ENCODE measurements at places on chromosomes 12 and 14.
A peak's percentile ranks its signal among the peaks of the same experiment; 100 is the strongest.

GRCh38 chr12:92495108-92495507, 207.7 kb upstream of the PLEKHG7 start:
- DNase-seq, result no peak

DNA sequence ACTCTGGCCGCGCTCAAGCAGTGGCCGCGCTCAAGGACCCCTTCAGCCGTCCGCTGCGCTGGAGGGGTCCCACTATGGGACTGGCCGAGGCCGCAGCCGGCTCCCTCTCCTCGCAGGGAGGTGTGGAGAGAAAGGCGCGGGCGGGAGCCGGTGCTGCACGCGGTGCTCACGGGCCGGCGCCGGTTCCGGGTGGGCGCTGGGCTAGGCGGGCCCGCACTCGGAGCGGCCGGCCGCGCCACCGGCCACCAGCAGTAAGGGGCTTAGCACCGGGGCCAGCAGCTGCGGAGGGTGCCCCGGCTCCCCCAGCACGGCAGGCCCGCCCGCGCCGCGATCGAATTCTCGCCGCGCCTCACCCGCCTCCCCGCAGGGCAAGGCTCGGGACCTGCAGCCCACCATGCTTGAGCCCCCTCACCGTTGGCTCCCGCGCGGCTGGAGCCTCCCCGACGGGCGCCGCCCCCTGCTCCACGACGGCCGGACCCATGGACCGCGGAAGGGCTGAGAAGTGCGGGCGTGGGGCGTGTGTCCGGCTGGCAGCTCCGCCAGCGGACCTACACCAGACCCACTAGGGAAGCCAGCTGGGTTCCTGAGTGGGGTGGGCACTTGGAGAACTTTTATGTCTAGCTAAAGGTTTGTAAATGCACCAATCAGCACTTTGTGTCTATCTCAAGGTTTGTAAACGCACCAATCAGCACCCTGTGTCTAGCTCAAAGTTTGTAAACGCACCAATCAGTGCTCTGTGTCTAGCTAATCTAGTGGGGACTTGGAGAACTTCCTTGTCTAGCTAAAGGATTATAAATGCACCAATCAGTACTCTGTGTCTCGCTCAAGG, 49.5 kb downstream of the KLHL28 start:
- no peak for DNase-seq

DNA sequence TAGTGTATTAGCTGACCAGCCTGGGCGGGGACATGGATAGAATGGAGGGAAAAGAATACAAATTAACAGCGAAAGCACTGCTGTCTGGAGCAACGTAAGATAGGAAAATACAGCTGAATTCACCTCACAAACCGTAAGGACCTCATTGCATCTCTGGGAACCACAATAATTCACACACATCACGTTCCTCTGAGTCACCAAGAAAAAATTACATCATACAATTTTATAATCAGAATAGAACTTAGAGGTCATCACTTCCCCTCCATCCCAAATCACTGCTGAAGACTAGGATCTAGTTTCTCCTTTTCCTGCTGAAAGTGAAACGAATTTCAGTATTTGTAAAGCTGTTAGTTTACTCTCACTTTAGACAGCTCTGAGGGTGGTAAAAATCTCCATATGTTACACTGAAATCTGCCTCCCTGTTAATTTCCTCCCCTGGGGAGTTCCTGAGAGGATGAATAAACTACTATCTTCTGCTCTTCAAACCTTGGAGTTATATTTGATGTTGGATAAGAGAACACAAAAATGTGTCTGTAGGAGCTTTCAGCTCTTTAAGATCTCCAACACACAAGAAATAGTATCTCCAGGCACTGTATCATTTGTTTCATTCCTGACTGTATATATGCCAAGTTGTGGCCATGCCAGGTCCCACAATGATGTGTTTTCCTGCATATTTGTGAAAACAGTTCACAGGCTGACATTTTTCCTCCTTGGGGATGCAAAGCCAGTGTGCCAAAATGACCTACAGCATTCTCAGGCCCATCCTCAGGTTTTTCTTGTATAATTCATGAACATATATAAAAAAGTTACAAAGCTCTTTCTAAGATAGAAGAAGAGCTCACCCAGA, 63.8 kb upstream of the SSTR1 start:
- DNase-seq, result peak; percentile 83

DNA sequence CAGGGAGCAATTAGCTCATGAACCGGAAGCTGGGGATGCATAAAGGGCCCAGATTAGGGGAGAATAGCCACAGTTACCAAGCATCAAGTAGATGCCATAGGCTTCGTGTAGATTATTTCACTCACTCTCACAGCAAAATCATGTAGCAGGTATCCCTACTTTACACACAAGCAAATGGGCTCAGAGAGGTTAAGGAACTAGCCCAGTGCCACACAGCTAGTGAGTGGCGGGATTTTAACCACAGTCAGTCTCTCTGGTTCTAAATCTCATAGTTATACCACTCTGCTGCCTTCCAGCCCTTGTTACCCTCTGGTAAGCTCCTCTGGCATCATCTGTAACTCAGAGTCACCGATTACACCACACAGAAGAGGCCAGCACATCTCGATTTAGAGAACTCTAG, 49.0 kb downstream of the IQSEC3 start:
- no peak for DNase-seq

DNA sequence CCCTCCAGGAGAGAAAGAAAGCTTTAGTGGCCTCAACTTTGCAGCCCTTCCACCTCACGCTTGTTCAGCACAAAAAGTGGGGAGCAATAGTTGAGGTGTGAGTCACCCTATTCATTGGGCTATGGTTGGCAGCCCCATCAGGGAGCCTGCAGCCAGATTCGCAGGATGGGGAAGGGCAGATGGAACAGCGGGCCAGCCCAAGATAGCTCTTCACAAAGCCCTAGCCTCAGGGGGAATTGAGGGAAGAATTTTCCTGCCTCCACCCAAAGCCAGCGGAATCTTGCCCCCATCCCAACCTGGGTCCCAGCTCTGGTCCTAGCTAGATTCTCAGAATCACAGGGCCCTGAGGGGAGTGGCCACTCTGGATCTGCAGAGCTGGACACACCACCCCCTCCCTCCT, 3.6 kb upstream of the KRT5 start:
- DNase-seq, result no peak

GRCh38 chr14:101552786-101553231, 8.5 kb upstream of the DIO3 start:
- DNase-seq, result no peak

- peak; percentile 23 for DNase-seq
Measured at GRCh38 chr12:103880299-103881142, 39.5 kb upstream of the NT5DC3 start.

GRCh38 chr14:22276913-22277816, 311.9 kb downstream of the DAD1 start:
- DNase-seq, result no peak

- DNase-seq, result no peak
Measured at GRCh38 chr12:127767656-127768055, 499.3 kb upstream of the TMEM132C start.

GRCh38 chr12:102570256-102570655, 89.9 kb upstream of the IGF1 start:
- DNase-seq, result no peak

GRCh38 chr12:92505254-92506231, 197.2 kb upstream of the PLEKHG7 start:
- DNase-seq, result peak; percentile 16

- DNase-seq, result peak; percentile 14
Measured at GRCh38 chr12:106389151-106389550, 31.6 kb downstream of the POLR3B start.

Data from fibroblast of skin of abdomen (primary cell).